ENCODE measurements at places on chromosomes 11 and 22.
A peak's percentile ranks its signal among the peaks of the same experiment; 100 is the strongest.

- DNase-seq: peak; percentile 93
Measured at GRCh38 chr11:9739123-9739900, 75.4 kb downstream of the SWAP70 start.

DNA sequence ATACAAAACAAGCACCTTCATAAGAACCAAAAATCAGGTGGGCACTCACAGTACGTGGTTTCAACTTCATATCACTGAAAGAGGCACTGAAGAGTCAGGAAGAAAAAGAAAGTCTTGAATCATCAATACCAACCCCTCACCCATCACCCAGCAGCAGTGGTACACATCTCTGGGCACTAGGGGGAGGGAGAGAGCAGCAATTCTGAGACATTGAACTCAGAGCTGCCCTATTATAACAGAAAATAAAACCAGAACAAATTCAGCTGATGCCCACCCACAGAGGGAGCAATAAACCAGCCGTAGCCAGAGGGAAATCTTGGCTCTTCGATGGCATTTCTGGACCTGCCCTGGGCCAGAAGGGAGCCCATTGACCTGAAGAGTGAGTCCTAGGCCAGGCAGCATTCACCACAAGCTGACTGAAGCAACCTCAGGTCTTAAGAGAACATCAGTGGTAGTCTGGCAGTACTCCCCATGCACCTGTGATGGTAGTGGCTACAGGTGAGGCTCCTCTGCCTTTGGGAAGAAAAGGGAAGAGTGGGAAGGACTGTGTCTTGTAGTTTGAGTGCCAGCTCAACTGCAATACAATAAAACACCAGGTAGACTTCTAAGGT lies 42.2 kb upstream of the FAM181B start:
- peak; percentile 3 for DNase-seq

DNA sequence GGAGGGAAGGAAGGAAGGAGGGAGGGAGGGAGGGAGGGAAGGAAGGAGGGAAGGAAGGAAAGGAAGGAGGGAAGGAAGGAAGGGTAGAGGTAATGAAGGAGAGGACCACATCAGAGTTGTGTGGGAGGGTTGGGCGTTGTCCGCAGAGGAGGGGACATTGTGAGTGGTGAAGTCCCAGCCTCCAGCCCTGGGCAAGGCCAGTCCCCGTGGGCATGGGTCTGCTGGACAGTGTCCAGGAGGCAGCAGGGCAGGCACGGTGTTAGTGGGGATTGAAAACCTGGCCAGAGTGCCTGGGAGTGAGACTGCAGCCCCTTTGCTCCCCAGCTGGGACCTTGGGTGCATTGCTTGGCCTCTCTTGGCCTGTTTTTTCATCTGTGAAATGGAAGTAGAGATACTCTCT lies 1462.3 kb downstream of the BRD1 start:
- no peak for DNase-seq

- DNase-seq: no peak
Measured at GRCh38 chr11:20003351-20003750, 156.9 kb downstream of the DBX1 start.

GRCh38 chr11:128451652-128452470 lies 135.5 kb downstream of the ETS1 start:
- DNase-seq: no peak

GRCh38 chr11:131408025-131408640 lies 37.7 kb downstream of the NTM start:
- DNase-seq: no peak

- DNase-seq: no peak
Measured at GRCh38 chr11:66815646-66816045, 27.6 kb upstream of the RCE1 start.

GRCh38 chr11:32829680-32830412 lies at the start of gene PRRG4:
TSS of gene PRRG4 (plus strand) at chr11:32829927. CDS start at chr11:32830530, 603 bp downstream.
- peak; percentile 20 for DNase-seq

DNA sequence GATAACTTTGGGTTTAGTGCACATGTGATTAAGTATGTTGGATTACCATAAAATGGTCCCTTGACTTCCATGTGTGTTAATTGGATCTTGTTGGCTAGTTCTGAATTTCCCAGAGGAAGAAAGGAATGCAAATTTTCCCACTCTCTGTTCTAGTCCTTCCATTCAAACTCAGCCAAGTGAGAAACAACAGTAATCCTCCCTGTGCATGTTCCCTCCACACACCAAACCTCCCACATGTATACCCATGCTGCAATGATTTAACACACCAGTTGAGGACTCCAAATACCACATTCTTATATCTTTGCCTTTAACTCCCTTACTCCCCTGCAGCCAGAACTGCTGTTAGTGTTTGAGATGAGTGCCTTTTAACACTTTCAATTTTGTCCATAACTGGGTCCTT lies 1158.9 kb downstream of the DLG2 start:
- DNase-seq: no peak

- peak; percentile 15 for DNase-seq
Measured at GRCh38 chr11:18731949-18732821, 6.2 kb upstream of the IGSF22 start.

- DNase-seq: no peak
Measured at GRCh38 chr11:34480314-34480713, 33.3 kb downstream of the ELF5 start.

GRCh38 chr11:103433386-103434072 lies 324.3 kb downstream of the DYNC2H1 start:
- DNase-seq: no peak

- no peak for DNase-seq
Measured at GRCh38 chr11:10676919-10677318, 16.6 kb downstream of the IRAG1 start.

DNA sequence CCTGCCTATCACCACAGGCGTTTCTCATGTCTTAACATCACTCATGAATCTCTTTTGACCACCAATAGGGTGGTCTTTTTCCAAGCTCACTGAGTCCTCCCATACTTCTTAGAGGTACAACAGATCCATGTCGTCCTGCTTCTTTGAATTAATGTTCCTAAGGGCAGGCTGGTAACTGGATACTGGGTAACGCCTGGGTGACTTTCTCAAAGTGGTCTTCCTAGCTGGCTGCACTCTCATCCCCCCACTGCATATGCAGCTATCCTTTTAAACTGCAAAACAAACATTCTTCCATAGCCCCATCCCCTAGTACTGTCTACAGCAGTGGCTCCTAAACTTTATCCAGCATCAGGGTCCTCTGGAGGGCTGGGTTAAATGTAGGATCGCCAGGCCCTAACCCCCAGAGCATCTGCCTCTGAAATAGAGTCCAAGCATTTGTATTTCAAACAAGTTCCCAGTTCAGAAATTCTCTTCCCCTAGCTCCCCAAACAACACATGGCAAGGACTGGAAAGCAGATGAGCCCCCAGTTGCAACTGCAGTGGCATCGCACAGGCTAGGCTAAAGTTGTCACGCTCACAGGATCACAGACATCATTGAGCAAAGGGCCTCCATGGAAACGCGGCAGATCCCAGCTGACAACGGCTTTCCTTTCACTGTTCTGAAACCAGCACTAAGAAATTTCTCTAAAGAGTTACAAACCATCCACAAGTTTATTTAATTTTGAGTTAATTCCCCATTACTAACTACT lies 204.9 kb downstream of the LARGE1 start:
- DNase-seq: no peak

- DNase-seq: no peak
Measured at GRCh38 chr11:72114570-72114969, 2.1 kb upstream of the ANAPC15 start.

DNA sequence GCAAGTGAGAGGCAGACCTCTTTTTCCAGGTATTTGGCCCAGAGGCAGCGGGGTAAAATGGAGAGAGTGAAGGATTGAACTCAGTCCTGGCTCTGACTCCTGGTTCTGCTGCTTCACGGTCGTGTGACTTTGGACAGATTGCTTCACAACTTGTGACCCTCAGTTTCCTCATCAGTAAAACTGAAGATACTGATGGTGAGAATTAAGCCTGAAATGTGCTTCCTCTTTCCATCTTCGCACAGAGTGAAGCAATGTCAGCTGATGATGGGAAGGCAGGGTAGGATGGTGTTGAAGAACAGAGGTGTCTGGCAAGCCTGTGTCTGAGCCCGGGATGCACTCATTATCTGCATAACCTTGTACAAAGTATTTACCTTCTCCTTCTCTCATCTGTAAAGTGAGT lies 59.0 kb downstream of the UBASH3B start:
- no peak for DNase-seq

- no peak for DNase-seq
Measured at GRCh38 chr11:96008161-96008720, 84.3 kb upstream of the MTMR2 start.

DNA sequence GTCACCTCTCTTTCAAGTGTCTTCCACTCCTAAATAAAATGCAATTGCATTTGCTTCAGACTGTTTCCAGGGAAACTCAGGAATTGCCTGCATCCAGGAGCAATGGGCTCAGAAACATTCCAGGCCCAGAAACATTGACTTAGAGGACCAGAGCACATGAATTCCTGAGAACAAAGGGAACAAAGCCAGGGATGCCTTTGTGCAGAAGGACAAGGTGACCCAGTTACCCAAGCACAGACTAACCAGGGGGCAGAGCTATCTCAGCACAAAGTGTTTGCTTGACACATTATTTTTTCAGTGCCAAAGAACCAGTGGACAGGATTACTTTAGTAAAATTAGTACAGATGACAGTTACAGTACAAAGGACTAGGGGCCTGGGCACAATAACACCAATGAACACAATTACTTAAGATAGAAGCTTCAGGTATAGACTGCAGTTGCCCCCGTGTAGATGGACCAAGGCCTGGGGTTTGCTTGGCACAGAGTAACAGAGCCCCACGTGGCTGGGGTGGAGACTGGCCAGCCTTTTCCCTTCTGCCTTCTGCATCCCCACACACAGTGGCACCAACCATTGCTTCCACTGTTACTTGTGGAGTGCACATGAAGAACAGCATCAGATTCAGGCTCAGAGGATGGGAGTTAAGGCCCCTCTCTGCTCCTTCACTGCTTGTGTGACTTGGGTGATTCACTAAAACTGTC lies 500.8 kb downstream of the INSC start:
- no peak for DNase-seq

DNA sequence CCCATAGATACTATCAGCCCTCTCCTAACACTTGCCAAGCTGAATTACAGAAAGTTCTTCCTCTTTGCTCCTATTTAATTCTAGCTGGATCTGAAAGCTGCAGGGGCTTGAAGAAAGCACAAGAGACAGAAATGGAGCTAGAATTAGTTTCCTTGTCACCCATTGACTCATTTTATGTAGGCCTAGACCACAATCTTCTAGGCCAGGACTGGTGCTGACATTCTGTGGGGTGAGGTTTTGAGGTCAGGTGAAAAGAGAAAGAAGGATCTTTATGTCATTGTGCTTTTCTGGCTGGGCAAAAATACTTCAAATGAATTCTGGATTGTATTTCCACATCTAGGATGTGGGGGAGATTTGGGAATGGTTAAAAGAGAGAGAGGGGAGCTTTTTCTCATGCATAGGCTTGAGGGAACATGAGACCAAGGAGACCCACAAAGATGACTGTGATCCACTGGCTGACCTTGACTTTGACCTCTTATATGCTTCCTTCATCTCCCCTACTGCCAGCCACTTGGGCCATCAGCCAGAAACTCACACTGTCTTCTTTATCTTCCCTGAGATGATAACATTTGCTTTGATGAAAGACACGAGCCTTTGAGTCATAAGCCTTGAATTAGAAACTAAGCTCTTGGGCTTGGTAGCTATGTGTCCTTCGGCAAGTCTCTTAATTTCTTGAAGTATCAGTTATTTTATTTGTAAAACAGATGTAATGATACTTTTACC lies 274.9 kb upstream of the CADM1 start:
- no peak for DNase-seq

DNA sequence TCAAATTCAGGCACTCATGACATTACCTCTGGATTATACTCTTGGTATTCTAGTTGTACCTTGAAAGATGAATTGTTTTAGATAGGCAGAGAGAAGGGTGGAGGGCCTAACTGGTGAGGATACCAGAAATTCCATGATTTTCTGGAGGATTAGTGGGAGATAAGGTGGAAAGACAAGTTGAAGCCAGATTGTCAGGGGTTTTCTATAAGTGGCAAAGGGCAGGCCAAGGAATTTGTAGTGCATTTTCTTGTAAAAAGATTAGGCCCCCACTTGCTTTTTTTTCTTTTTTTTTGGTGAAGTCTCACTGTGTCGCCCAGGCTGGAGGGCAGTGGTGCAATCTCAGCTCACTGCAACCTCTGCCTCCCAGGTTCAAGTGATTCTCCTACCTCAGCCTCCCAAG lies 28.4 kb upstream of the PRDM10 start:
- DNase-seq: no peak

- DNase-seq: peak; percentile 65
Measured at GRCh38 chr22:37529652-37530345, 10.6 kb upstream of the CARD10 start.

GRCh38 chr11:66725647-66726046 lies 3.4 kb downstream of the SPTBN2 start:
- DNase-seq: no peak

DNA sequence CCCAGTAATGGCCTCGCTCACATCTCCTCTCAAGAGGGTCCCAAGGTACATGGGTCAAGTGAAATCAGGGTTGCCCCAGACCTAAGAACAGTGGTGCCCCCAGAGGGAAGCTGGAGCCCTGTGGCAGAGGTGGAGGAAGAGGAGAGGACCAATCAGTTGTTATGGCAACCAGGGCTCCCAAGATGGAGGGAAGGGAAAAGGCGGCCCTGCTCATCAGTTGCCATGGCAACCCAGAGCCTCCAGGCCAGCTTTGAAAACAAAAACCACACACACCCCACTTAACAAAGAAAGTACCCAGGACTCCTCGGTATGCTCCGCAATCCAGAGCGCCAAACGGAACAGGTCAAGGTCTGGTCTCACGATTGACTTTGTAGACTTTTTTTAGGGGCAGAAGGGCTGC lies 53.5 kb upstream of the SLC35C1 start:
- no peak for DNase-seq

DNA sequence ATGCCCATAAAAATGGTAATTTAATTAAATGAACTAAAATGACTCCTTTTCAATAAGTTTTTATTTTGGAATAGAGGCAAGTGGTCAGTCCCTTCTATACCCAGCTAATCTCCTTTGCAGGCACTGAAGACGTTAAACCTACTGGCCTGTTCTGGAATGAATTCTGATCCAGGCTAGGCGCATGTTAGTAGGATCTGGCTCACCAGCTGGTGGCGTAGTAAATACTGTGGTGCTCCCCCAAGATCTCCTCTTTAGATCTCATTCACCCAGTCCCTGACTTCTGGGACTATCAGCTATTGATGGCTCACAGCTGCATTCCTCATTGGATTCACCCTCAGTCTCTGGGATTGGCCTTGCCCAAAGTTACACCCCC lies 173.7 kb upstream of the DDI1 start:
- no peak for DNase-seq

DNA sequence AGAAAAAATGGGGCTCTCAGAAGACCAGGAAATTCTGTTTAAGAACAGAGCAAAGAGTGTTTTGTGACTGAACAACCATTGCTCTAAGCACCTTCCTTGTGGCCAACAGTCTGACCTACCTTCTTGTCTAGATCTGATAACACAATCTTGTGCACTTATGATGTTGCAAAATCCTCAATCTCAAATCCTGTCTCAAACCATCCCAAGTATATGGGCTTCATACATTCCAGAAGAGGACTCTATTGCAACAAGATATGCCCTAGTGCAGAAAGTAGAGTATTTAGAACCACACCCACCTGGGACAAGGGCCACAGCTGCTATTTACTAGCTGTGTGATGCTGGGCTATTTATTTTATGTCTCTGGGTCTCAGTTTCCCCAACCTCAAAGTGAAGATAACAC lies 27.1 kb downstream of the RASSF10 start:
- no peak for DNase-seq

GRCh38 chr11:44855493-44855849 lies 95.2 kb downstream of the TP53I11 start:
- DNase-seq: no peak

- no peak for DNase-seq
Measured at GRCh38 chr11:130391711-130392110, 36.7 kb downstream of the ADAMTS8 start.

Measured in bone marrow (tissue), 2 donors.